ENCODE measurements at places on chromosomes 13 and 19.
A peak's percentile ranks its signal among the peaks of the same experiment; 100 is the strongest.

DNA sequence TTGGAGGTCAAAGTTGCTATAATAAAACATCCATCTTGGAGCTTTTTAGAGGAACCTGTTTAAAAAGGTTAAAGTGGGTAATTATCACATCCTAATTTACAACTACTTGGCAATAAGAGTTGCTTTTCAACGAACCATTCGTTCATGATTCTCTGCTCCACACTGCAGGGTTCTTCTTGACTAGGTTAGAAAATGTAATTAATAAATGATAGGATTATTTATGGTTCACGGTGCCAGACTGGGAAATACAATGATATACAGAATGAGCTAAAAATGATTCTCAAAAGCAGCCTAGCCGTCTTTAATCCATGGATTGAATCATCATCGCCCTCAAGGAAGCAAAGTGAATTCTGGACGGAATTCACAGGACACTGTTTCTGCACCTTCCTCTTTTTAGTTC is 291.2 kb downstream of the TEX29 start:
- no peak for DNase-seq

GRCh38 chr19:29326351-29326750 is 113.4 kb upstream of the UQCRFS1 start:
- no peak for DNase-seq

GRCh38 chr13:72383646-72384045 is 343.8 kb downstream of the MZT1 start:
- no peak for DNase-seq

GRCh38 chr13:89920461-89920860 is 1427.0 kb upstream of the MIR17HG start:
- DNase-seq: no peak

- DNase-seq: peak; percentile 43
Observed at GRCh38 chr13:19927117-19927748, 31.3 kb upstream of the ZMYM2 start.

GRCh38 chr13:85194482-85194881 is 604.7 kb downstream of the SLITRK6 start:
- peak; percentile 20 for DNase-seq

GRCh38 chr13:94218951-94219350 is 260.5 kb downstream of the DCT start:
- DNase-seq: no peak

- DNase-seq: peak; percentile 47
Observed at GRCh38 chr19:17579661-17580244, 24.3 kb downstream of the COLGALT1 start.

- peak; percentile 66 for DNase-seq
Observed at GRCh38 chr19:21202865-21203494, 61.1 kb downstream of the ZNF431 start.

- DNase-seq: no peak
Observed at GRCh38 chr13:96546463-96546862, 447.8 kb downstream of the OXGR1 start.

GRCh38 chr13:57346786-57347185 is 179.8 kb downstream of the PRR20E start:
- no peak for DNase-seq

GRCh38 chr13:70432276-70432805 is 324.1 kb upstream of the KLHL1 start:
- DNase-seq: no peak

GRCh38 chr13:27853861-27854260 is 61.6 kb downstream of the GSX1 start:
- DNase-seq: no peak

GRCh38 chr13:110492679-110493593 is 68.6 kb downstream of the RAB20 start:
- DNase-seq: no peak

Measured in NCI-H69 (cell line).